Non-pigmented ciliary epithelial cell (primary cell): ENCODE measurements at places on chromosomes 6 and 20.

GRCh38 chr6:136471372-136471771 is 78.8 kb downstream of the MAP7 start:
- DNase-seq, result no peak

DNA sequence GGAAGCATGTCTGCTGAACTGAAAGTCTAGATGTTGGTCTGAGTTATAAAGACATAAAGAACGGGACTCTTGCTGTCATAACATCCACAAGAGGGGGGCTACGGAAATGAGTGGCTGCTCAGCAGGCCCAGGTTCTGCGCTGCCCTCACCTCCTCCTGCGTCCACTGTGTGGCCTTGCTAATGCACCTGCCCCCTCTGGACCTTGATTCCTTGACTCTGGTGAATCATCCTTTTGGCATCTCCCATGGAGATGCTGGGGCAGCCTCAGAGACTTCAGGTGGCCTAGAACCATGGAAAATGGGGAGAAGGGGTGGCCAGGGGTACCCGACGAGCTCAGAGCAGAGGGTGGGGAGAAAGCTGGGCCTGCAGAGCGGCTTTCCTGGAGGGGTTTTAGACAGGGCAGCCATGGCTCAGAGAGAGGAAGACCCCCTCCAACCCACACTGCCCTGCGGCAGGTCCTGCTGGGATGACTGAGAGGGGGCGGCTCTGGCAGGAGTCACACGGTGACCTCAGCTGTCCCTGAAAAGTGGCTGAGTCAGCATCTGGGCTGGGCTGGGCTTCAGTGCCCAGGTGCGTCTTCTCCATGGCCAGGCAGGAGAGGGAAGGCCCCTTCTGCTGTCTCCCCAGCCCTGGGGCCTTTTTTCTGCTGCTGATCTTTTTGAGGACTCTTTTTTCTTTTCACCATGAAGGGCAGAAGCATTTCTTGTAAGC is 46.9 kb downstream of the DLGAP4 start:
- DNase-seq, result no peak

DNA sequence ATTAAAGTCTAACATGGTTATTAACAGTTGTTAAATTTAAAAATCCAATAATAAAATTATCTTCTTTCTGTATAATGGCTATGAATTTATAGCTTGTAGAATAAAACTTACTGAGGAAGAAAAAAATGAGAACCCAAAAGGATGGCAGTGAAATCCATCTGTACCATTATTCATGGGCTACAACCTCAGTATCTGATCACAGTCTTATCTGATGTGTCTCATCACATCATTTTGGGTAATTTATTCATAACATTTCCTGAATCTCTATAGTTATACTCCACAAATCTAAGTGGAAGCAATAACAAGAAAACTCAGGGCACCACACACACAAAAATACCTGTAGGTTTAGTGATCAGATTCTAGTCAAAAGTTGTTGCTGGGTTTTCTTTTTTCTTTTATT is 7.3 kb downstream of the CLDN20 start:
- DNase-seq, result no peak

DNA sequence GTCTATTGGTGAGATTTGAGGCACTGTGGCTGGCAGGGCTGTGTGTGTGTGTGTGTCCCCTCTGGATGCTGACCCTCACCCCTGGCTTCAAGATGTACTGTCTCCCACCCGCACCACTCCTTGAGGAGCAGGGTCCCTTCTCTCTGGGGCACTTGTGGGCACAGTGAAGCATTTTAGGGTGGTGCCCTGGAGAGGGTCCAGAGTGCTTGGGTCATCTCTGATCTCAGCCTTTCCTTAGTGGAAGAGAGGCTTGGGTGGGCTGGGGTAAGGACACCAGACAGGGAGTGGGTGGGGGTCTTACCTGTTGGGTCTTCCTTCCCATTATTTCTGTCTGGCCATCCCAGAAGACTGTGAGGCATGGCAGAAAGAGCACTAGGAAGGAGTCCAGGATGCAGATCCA is 66.1 kb downstream of the EFCAB8 start:
- no peak for DNase-seq

GRCh38 chr6:153028963-153029362 is 26.5 kb upstream of the MTRF1L start:
- no peak for DNase-seq

GRCh38 chr6:52249078-52249477 is 4.8 kb upstream of the IL17F start:
- no peak for DNase-seq

DNA sequence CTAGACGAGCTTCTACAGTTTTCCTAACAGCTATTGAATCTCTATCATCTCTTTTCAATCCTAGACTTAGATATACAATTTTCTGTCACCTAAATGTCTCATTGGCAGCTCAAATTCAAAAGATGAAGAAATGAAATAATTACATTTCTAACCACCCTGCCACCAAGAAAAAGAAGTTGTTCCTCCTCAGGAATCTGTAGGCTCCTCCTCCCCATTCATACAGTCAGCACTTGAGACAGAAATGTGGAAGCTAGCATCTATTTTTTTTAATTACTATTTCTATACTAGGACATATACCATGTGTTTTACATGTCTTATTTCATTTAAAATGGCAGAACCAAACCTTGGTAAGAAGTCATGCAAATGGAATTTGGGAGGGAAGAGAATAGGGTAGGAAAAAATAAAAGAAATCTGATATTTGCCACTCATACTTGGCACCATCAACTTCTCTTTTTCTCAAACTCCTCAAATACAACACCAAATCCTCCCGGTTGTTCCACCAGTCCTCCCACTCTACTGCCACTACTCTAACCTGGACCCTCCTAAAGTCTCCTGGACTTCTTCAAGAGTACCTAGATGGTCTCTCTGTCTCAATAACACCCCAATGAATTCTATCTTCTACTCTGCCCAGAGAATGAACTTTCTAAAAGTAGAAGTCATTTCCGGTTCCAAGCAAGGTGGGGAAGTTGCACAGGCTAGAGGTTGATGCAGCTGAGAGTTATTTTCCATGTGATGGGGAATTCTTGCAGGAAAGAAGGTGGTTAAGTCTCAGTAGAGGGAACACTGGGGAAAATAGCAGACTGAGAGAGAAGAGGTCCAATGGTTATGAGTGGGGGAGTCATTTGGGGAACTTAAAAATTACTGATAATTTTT is 54.1 kb downstream of the ATXN1 start:
- no peak for DNase-seq

GRCh38 chr6:39391182-39391581 is 68.7 kb upstream of the KCNK16 start:
- DNase-seq, result no peak

DNA sequence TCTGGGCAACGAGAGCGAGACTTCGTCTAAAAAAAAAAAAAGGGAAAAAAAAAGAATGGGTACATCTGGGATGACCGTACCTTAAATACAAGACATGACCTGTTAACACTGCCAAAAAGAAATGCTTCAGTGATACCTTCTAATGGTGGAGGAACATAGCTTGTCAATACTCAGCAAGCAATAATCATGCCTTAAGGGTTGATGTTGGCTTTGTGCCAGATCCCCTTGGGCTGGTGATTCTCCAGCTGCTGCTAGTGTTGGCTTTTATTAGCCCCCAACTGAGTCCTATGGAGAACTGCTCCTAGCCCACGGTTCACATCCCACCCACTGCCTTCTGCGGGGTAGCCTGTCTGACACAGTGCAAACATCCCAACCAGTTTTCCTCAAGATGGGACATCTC is 134.9 kb downstream of the PLCB1 start:
- no peak for DNase-seq

GRCh38 chr6:3293271-3294155 is 34.8 kb downstream of the PSMG4 start:
- no peak for DNase-seq

DNA sequence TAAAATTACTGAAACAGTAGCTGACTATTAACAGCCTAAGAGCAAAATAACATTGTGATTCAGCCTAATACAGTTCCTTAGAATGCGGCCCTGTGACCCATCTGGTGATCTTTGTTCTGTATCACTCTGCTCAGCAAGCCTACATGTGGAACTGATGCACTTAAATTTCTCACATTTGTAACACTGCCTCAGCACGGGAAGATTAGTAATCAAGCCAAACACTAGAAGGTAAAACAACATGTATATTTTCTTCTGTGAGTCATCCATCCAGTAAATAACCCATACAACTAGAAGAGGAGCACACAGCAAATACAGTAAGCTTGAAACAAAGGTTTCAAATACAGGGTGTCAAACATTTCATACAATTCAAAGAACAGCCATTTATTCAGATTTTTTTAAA is 189.7 kb upstream of the NOX3 start:
- no peak for DNase-seq

- no peak for DNase-seq
Measured at GRCh38 chr6:51167468-51167867, 348.8 kb downstream of the TFAP2B start.

DNA sequence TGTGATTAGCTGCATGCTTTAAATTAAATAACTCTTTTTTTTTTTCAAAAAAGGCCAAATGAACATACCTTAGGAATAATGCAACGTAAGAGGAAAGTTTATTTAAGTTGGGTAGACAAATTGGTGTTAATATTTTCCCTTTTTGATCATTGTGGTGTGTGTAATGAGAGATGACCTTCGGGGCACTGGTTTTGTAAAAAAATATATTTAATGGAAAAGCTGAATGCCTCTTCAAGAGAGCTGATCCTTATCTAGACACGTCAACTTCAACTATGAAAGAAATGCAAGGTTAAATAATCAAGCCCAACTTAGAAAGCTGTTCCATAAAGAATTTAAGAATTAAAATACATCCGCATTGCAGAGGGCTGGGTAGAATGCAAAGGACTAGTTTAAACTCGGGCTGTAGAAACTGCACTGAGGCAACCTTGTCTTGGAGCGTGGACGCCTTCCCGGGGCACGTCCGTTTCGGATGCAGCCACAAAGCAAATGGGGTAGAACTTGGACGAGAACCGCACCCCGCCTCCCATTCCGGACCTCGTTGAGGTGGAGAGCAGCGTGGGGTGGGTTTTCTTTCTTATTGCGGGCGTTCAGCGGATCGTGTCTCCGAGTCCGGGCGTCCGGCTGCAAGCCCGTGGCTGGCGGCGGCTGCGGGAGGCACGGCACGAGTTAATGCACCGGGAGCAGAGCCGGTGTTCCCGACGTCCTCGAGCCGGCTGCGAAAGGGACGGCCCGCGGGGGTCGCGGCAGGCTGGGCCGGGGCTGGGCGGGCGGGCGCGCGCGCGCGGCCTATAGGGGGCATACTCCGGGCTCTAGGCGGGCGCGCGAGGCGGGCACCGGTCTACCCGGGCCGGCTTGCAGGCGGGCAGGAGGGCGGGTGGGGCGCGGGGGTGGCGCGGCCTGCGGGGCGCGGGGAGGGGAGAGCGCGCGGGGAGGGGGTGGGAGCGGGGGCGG is 1.9 kb downstream of the JARID2 start:
- DNase-seq, result no peak

- DNase-seq, result no peak
Measured at GRCh38 chr6:148225871-148226270, 116.8 kb upstream of the SASH1 start.

DNA sequence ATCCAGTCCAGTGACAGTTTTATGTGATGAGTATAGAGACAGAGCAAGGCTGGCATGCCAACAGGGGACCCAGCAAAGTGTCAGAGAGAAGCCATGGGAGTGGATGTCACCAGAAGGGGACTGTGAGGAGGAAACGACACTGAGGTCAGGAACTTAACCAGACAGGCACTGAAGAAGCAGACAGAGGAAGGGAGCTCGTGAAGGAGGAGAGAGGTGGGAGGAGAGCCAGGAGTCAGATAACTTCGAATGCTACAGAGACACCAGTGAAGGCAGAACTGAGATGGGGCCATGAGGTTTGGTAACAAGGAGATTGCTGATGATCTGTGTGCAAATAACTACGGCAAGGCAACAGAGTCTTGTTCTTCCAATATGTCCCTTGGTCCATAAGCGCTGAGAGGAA is 211.1 kb upstream of the FOXA2 start:
- no peak for DNase-seq

GRCh38 chr6:109671733-109672132 is 19.3 kb downstream of the AK9 start:
- DNase-seq, result no peak

- no peak for DNase-seq
Measured at GRCh38 chr6:11231564-11232192, 790 bp downstream of the NEDD9 start.

GRCh38 chr6:122704066-122704465 is 75.5 kb upstream of the FABP7 start:
- no peak for DNase-seq

DNA sequence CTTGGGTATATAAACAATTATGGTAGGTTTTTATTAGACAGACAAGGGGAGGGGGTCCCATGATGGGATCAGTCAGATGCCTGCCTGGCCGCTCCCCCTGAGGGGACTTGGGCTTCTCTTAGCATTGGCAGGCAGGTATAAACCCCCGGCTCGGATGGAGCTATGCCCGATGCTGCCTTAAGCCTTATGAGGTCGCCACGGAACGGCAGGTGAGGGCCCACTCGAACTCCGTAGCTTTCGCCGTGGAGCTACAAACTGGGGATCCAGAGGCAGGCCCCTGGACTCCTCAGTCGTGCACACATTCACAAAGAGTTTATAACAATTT is 148.8 kb downstream of the TRIM27 start:
- DNase-seq, result no peak

DNA sequence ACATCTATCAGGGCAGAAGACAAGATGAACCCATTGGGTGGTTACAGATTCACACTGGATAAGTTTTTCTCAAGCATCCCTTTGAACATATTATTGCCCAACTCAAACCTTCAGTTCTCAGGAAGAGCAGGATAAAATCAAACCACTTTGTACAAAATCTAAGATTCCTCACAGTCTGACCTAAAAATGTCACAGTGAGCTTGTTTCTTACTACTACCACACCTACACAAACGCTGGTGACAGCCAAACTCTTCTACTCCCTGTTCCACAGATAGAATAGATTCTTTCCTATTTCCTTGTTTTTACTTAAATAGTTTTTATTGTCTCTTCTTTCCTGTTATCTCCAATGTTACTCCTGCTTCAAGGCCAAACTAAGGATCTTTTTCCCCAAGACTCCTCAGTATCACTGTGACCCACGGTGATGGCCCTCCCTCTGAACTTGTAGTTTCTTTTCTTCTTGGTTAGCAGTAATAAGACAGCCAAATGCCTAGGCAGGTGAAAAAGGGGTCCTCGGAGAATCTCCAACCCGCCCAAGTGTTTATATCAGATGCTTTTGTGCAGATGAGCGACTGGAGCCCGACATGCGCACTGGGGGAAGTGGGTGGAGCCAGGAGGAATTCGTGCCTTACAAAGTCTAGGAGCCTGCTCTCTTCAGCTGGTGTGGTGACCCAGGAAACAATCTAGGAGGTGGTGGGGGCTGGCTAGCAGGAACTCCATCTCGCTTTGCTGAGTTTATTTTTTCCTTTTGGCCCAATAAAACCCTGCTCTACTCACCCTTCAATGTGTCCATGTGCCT is 53.4 kb downstream of the SEL1L2 start:
- DNase-seq, result no peak

- no peak for DNase-seq
Measured at GRCh38 chr20:37519508-37520418, 1.3 kb upstream of the NNAT start.

GRCh38 chr6:41584668-41585205 is 38.6 kb downstream of the FOXP4 start:
- DNase-seq, result no peak
